ENCODE measurements at places on chromosomes 1 and 21. TPM values are rescaled to one million over a fixed set of nuclear protein-coding genes. Genes with fewer than 3 reads are reported as not detected.

Gene CD53
- 0.24 TPM for polyA plus RNA-seq

Gene KIAA1614
- 0.03 TPM for polyA plus RNA-seq

Gene SLC25A34
- 0.39 TPM for polyA plus RNA-seq

Gene SH2D2A
- polyA plus RNA-seq, result 1.8 TPM

Gene CFH
- 1.3 TPM for polyA plus RNA-seq

Gene ADGRB2
- polyA plus RNA-seq, result 1.3 TPM

Gene FCGR3A
- polyA plus RNA-seq, result not detected

Gene BPNT1
- 50.9 TPM for polyA plus RNA-seq

Gene CRABP2
- 6.2 TPM for polyA plus RNA-seq

Gene OR10J1
- polyA plus RNA-seq, result not detected

Gene DNALI1
- 1.5 TPM for polyA plus RNA-seq

Gene MYOC
- not detected for polyA plus RNA-seq

Gene RHD
- polyA plus RNA-seq, result not detected

Gene ELK4
- 4.9 TPM for polyA plus RNA-seq

Gene EPHB2
- polyA plus RNA-seq, result 2.4 TPM

Gene OR2T11
- polyA plus RNA-seq, result not detected

Gene C1QB
- not detected for polyA plus RNA-seq

Gene HPCAL4
- polyA plus RNA-seq, result 0.02 TPM

Gene TCP10L
- 0.11 TPM for polyA plus RNA-seq

Gene CFAP141
- not detected for polyA plus RNA-seq

Gene OR2L13
- not detected for polyA plus RNA-seq

Gene TSPEAR
- polyA plus RNA-seq, result not detected

Gene NBPF4
- polyA plus RNA-seq, result not detected

Gene BATF3
- polyA plus RNA-seq, result 0.17 TPM

Gene DDX59
- 9.2 TPM for polyA plus RNA-seq

Gene TINAGL1
- 578 TPM for polyA plus RNA-seq

Gene PLCH2
- polyA plus RNA-seq, result 56.2 TPM

Gene BEST4
- polyA plus RNA-seq, result 0.39 TPM

Gene SERBP1
- 229 TPM for polyA plus RNA-seq

Gene FCER1G
- 0.17 TPM for polyA plus RNA-seq

Gene SYT14
- 3.0 TPM for polyA plus RNA-seq

Gene MLLT11
- 11.1 TPM for polyA plus RNA-seq

Gene FMOD
- polyA plus RNA-seq, result not detected

Gene PHLDA3
- 96.4 TPM for polyA plus RNA-seq

Gene MEGF6
- 0.71 TPM for polyA plus RNA-seq

Gene CR1
- polyA plus RNA-seq, result 0.01 TPM

Gene SMIM34
- not detected for polyA plus RNA-seq

Gene LRRC71
- not detected for polyA plus RNA-seq

Gene RBM34
- polyA plus RNA-seq, result 28.4 TPM

Gene MMP23B
- polyA plus RNA-seq, result not detected

Gene DENND2D
- 2.6 TPM for polyA plus RNA-seq

Gene RIMKLA
- 0.03 TPM for polyA plus RNA-seq

Gene STIL
- 17.6 TPM for polyA plus RNA-seq

Gene GJB5
- 268 TPM for polyA plus RNA-seq
